ENCODE measurements at places on chromosomes 3 and 15.

- no peak for DNase-seq
These were observed 267.4 kb downstream of the ABHD5 start for GRCh38 chr3:43958005-43958770.

DNA sequence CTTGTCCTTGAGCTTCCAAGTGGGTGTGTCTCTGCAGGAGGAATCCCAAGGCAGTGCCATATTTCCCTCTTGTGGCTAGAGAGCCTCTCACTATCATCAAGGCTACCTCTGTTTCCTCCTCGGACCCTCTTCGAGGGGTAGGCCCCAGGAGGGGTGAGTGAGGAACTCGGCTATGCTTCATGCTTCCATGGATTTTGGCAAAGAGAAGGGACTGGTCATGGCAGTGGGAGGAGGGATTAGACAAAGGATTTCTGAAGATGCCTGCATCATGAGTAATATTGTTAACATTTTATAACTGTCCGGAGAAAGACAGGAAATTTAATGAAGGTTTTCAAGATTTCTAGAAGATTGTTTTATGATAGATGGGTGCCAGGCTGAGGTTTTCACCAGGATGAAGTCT lies 241.5 kb downstream of the CLSTN2 start:
- DNase-seq = no peak

DNA sequence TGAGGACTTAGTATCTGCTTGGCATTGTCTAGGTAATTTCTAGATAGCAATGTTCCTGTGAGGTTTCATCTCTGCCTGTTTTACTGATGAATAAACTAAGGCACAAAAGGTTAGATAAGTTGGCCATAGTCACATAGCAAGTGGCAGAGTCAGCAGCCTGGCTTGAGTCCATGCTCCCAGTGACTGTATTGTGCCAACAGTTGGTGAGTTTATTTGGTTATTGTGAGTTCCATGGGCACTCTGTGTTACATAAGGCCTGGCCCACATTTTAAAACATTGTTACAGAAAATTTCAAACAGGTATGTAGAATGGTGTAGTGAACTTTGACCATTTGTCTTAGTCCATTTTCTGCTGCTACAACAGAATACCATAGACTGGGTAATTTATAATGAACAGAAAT lies 15.2 kb downstream of the MCM2 start:
- DNase-seq = no peak

DNA sequence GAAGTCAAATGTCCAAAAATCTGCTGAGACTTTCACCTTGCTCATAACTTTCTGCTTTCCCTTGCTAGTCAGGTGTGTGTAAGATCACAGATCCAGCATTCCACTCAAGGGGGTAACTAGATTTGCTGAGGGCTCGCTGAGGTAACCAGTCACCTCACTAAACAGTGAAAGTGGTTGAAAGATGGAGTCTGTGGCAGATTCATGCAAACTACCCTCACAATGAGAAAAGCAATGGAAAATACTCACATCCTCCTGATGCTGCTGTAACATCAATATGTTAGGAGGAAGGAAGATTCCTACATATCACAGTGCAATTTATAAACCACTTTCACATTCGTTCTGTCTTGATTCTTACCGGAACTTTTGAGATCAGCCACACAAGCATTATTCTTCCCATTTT lies 174.3 kb upstream of the BCL6 start:
- DNase-seq = no peak

DNA sequence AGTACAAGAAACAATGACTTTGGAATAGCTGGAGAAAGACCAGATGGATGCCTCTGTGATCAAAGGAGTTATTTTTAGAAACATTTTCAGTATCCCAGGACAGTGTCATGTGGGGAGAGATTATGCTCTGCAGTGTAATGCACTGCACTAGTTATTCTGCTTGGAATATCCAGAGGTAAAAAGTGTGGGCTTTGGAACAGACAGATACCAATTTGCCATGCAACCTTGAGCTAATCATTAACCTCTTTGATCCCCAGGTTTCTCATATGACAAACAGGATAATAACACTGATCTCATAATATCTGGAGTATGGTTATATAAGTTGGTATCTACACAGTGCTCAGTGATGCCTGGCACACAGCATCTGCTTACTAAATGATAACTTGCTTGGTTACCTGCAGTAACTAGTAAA lies 12.2 kb upstream of the SLC7A14 start:
- no peak for DNase-seq

DNA sequence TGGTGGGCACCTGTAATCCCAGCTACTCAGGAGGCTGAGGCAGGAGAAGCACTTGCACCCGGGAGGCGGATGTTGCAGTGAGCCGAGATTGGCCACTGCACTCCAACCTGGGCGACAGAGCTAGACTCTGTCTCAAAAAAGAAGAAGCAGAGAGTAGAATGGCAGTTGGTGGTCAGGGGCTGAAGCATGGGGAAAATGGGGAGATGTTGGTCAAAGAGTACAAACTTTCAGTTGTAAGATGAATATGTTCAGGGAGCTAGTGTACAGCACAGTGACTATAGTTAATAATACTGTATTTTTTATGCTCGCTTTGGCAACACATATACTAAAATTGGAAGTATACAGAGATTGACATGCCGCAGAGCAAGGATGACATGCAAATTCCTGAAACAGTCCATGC lies 41.5 kb downstream of the PCNP start:
- DNase-seq = no peak

DNA sequence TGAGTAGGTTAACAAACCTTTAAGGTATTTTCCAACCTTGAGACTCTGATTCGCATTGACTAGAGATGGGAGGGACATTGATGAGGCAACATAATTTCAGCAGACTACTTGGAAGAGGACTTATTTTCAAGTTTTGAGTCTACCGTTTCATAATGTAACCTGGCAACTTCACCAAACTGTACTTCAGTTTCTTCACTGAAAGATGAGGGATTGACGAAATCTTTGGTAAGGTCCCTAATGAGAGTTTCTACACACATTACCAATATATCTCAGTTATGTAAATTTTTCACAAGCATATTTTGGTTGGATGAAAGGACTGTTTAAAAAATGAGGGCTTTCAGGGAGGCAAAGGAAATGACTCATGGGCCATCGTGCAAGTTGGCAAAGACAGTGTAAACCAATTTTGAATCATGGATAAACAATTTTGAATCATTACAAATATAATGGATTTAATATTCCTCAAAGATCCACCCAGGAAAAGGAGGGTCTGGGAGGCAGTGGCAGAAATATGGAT lies 28.7 kb upstream of the SEMA6D start:
- DNase-seq = no peak

DNA sequence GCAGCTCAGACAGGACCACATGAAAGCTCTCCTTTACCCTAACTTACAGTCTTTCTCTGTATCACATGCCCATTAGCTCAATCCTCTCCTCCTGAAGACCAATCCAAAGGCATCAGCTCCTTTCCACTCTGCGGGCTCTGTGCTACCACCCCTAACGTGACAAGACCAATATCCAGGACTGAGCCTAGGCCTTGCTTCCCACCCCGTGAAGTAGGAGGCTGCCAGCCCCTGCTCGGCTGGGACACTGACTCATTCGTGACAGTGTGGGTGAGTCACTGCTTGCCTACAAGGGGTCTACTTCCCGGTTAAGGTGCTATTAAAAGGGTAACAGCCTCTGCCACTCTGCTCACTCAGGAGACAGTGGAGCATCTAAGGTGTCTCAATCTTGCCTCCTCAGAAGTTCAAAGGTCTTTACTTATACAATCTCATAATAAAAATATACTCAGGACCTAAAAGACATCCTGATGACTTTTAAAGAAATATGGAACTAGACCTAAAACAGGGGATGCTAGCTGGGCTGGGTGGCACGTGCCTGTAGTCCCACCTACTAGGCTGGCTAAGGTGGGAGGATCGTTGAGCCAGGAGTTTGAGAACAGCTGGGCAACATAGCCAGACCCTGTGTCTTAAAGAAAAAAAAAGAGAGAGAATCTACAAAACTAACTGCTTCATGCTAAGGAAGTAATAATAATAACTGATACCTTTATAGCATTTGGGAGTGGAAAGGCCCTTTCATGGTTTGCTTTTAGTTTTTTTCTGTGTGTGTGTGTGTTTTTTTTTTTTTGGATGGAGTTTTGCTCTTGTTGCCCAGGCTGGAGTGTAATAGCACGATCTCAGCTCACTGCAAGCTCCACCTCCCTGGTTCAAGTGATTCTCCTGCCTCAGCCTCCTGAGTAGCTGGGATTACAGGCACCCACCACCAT lies 55.0 kb downstream of the TMEM44 start:
- DNase-seq = no peak

- no peak for DNase-seq
These were observed 816.9 kb downstream of the FHIT start for GRCh38 chr3:60434323-60434722.

- no peak for DNase-seq
These were observed 402.7 kb downstream of the GRM7 start for GRCh38 chr3:7263347-7264195.

- DNase-seq = no peak
These were observed 43.9 kb downstream of the DGKG start for GRCh38 chr3:186318135-186318534.

DNA sequence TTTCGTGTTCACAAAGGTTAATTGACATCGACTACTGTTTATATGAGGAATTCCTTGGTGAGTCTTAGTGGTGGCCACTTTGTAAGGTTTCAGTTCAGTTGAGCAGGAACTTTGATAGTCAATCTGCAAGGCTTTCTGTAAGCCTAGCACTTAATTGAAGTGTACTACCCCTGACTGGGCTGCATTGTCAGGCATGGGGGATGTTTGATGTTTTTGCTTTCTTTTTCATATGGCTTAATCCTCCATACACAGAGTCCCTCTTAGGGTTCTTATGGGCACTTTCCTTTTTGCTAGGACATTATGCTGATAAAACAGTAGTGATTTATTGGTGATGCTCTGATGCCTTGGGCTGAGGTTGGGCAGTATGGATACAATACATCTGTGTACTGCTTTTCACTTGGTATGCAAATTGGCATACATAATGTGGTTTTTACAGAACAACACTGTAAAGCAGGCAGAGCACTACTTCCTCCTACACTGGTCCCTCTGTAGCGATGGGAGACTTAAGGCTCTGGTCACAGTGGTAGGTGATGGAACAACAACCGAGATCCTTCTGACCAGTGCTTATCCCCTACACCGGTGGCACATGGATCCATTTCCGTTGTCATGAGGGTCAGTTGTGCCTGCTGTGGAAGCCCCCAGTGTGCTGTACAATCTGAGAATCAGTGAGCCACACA lies 261.0 kb downstream of the MFSD1 start:
- no peak for DNase-seq

DNA sequence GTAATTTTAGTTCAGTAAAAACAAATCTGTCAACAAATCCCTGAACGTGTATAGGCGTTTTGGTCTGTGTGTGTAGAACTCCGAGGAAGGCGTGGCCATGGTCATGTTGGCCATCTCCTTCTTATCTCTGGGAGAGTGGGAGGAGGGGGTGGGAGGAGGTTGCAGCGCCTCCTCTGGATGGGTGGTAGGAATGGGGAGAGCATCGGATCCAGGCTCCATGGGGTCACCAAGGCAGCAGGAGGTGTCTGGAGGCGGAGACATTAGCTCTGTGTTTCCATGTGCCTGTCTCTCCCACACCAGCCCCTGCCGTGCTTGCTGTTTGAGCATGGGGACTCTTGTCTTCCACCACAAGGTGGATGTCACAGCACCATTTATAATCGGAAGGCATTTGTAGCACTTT lies 34.5 kb upstream of the TRPM1 start:
- no peak for DNase-seq

- no peak for DNase-seq
These were observed 269.4 kb upstream of the ZPLD1 start for GRCh38 chr3:102165367-102165766.

DNA sequence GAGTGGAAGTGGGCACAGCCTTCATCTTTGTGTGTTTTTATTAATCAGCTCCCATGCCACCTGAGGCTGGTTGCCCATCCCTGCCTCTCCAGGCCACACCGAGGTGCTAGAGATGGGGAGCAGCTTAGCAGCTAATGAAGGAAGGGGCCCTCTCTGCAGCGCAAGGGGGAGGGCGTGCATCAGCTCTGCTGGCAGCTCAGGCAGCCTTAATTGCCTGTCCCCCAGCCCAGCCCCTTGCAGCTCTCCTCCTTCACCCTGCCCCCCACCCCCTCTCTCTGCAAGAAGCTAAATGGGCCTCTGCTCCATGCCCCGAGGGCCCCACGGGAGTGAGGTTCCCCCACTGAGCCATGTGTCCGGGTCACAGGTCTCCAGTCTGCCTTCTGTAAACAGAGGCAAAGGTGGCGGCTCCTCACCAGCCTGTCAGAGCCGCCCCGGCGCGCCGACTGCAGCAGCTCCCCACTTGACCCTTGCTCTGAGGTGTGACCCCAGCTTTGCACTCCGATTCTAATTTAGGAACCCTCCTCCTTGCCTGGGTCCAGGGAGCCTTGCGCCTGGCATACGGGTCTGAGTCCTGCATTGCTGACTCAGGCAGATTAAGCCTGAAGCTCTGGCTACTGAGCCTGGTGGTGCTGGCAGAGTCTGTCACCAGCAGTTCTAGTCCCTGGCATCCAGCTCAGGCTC lies 27.9 kb upstream of the NTRK3 start:
- no peak for DNase-seq

- no peak for DNase-seq
These were observed 27.4 kb upstream of the DLG1 start for GRCh38 chr3:197325773-197326172.

DNA sequence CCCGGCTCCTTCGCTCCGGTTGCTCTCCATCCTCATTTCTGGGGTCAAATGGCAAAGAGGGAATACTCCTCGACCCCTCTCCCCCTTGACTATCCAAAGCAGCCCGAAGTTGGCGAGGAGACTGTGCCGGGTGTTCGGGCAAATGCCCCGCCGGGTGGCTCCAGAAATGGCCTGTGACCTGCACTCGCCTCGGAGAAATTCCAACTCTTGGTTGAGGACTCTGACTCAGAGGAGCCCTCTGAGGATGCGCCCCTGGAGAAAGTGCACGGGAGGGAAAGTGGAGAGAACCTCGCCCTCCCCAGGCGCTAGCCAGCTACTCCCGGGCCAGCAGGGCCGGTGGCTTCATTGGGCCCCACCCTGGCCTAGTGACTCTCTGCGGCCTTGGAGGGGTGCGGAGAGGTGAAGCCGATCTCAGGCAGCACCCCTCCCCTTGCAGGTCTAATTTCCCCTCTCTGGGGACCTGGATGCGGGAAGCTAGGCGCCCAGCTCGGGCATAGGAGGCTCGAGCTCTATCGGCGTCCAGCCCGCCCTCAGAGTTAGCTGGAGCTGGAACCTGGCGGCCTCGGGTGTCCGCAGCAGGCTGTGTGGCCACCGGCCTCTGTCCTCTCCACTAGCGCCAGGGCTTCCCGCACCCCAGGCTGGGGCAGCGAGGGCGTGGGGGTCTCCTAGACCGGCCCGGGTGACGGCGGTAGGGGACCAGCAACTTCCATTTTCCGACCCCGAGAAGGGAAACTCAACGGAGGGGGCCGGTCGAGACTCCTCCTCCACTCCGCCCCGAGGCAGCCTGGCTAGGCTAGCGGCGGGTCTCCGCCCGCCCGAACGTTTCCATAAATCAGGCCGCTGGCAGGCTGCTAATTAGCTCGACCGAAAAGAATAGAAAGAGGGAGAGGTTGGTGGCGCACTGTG lies 29.4 kb downstream of the NR2F2 start:
- DNase-seq = no peak

GRCh38 chr3:13045904-13046568 lies 27.2 kb downstream of the IQSEC1 start:
- no peak for DNase-seq

All from stimulated activated CD4-positive, alpha-beta T cell treated with anti-CD3 and anti-CD28 coated beads, Interleukin-12 subunit alpha, Interleukin-12 subunit beta, amount 100 ng/mL, for 48 hours (primary cell).